ENCODE measurements at places on chromosomes 4 and X.

DNA sequence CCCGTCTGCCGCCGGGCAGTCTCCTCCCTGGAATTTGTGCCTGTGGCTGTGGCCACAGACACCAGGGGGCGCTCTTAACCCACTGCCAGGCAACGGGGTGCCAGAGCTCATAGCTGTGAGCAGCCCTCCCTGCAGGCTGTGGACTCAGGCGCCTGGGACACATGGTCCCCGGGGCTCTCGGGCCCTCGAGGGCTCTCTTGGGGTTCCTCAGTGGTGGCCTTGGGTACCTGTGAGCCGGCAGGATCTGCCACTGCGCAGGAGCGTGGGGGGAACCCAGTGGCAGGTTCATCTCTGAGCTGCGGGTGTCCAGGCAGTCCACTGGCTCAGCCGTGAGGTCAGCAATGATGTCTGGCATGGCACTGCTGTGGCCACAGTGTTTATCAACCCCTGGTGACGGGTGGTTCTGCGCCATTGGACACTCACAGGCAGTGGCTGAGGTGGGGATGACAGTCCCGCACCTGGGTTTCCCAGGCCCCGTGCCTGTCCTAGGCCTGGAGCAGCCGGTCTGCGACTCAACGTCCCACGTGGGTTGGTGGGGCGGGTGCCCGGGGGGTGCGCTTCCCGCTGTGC lies 37.2 kb downstream of the PCGF3 start:
- H3K4me1 ChIP-seq: peaks cover 1% of the 10 kb centered on the region
- DNase-seq: peak; percentile 82
- H3K36me3 ChIP-seq: peaks cover 4% of the 10 kb centered on the region
- H3K4me3 ChIP-seq: no peak overlapping the region

- no peak overlapping the region for H3K4me3 ChIP-seq
These were observed 35.1 kb downstream of the PCGF3 start for GRCh38 chr4:740656-741282.

GRCh38 chrX:6667048-6667768 lies 132.3 kb upstream of the VCX3A start:
- no peak overlapping the region for H3K27ac ChIP-seq
- H3K27me3 ChIP-seq: no peaks in the 10 kb centered on the region
- H3K4me3 ChIP-seq: no peak overlapping the region
- DNase-seq: no peak

GRCh38 chrX:3280706-3281105 lies 65.7 kb downstream of the MXRA5 start:
- no peaks in the 10 kb centered on the region for H3K4me1 ChIP-seq
- DNase-seq: no peak

DNA sequence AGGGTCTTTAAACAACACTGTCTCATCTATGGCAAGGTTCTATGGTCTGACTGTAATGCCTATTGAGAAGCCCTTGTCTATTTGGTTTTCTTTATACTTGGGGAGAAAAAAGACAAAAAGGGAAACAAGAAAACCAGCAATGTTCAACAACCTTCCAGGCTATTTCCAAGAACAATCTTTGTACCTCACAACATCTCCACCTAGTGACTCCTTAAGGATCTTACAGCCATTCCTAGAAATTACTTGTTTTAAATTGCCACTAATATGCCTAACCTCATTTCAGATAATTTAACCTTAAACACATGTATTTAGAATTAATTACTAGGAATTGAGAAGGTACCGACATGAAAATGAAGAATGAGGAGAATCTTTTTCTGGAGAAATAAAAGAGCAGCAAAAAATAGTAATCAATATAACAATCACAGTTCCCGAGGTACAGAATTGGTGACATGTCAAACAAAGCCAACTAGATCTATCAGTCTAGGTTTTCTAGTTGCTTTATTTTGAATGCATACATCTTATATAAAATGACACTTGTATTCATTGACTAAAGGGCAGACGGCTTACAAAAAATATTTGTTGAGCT lies 1.6 kb upstream of the RBM46 start:
- H3K4me3 ChIP-seq: no peak overlapping the region
- H3K27ac ChIP-seq: no peak overlapping the region
- H3K36me3 ChIP-seq: no peaks in the 10 kb centered on the region
- peaks cover 8% of the 10 kb centered on the region for H3K27me3 ChIP-seq
- DNase-seq: no peak

DNA sequence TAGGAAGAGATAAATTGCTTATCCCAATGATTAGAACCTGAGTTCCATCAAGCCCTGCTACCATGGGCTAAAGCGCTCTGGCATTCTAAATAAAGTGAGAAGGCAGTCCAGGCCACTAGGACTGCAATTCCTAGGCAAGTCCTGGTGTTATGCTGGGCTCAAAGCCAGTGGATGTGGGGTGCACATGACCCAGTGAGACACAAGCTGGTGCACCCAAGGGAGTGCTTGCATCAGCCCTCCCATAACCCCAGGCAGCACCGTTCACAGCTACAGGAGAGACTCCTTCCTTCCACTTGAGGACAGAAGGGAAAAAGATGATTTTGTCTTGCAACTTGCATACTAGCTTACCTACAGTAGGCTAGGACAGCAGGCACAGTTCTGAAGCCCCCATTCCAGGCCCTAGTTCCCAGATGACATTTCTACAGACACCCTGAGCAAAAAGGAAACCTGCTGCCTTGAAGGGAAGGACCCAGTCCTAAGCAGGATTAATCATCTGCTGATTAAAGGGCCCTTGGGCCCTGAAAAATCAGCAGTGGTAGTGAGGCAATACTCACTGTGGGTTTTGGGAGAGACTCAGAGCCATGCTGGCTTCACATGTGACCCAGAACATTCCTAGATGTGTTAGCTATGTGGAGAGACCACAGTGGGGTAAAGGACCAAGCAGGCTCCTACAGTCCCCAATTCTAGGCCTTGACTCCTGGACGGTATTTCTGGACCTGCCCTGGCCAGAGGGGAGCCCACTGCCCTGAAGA lies 77.8 kb downstream of the KLHL13 start:
- no peaks in the 10 kb centered on the region for H3K27me3 ChIP-seq
- no peaks in the 10 kb centered on the region for H3K36me3 ChIP-seq
- H3K4me1 ChIP-seq: no peaks in the 10 kb centered on the region
- no peak overlapping the region for H3K4me3 ChIP-seq

DNA sequence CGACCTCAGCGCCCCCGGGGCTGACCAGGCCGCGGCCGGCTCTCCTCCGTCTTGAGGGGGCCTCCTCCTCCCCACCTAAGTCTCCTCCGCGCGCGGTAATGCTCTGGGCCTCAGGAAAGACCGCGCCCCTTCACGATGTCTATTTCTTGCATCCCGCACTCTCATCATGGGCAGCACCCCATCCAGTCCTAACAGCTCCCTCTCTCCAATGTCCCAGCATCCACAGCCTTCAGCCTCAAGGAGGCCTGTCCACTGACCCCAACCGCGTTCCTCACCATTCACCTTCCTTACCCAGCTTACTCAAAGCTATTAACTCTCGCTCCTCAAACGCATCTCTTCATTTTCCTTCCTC lies 77.5 kb downstream of the MAGED4 start:
- H3K36me3 ChIP-seq: no peaks in the 10 kb centered on the region
- H3K4me3 ChIP-seq: peak overlapping the region; percentile 91
- no peak for DNase-seq
- peaks cover 11% of the 10 kb centered on the region for H3K4me1 ChIP-seq
- peaks cover 5% of the 10 kb centered on the region for H3K27me3 ChIP-seq

DNA sequence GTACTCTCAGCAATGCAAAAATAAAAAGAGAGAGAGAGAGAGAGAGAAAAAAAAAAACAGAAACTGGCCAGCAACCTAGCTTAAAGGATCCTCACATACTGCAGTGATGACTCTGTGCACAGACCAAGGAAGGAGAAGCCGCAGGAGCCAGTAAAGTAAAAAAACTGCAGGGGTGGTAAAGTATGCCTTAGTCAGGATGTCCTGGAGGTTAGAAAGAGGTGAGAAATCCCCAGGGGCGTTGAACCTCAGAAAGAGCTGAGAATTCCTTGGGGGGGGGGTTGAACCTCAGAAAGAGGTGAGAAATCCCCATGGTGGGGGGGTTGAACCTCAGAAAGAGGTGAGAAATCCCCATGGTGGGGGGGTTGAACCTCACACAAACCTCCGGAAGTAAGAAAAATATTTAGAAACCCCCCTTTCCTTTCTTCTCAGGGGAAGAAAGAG lies 48.0 kb downstream of the MAGEA9 start:
- peak overlapping the region; percentile 94 for H3K27ac ChIP-seq
- H3K4me3 ChIP-seq: peak overlapping the region; percentile 88

GRCh38 chr4:107733431-107733925 lies 13.4 kb upstream of the PAPSS1 start:
- no peaks in the 10 kb centered on the region for H3K36me3 ChIP-seq
- no peak for DNase-seq
- peaks cover 4% of the 10 kb centered on the region for H3K27me3 ChIP-seq

DNA sequence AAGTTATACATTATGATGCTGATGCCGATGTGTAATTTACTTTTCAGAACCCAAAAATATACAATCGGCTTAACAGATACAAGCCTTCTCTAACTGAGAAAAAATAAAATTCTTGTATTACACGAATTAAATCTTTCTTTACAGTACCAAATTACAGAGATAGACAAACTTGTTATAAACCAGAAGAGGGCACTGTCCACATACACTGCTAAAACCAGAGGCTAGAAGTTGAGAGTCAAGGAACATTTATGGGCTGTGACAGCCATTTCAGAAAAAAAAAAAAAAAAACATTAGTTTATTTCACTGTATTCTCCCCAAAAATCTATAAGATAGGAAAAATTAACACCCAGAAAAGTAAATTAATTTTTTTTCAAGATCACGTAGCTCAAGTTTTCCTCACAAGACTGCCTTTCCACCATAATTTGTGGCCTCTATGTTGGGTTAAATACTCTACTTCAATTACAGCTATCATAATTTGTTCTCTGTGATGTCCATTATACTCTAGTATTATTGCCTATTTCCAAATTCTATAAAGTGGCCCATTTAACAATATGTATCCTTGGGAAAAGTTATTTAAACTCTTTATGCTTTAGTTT lies 12.0 kb downstream of the EREG start:
- H3K27me3 ChIP-seq: peaks cover 13% of the 10 kb centered on the region
- no peak overlapping the region for H3K4me3 ChIP-seq
- H3K36me3 ChIP-seq: no peaks in the 10 kb centered on the region
- H3K4me1 ChIP-seq: peaks cover 4% of the 10 kb centered on the region
- no peak for DNase-seq

- DNase-seq: no peak
- H3K36me3 ChIP-seq: no peaks in the 10 kb centered on the region
These were observed 117.1 kb downstream of the UNC5C start for GRCh38 chr4:95431678-95432077.

DNA sequence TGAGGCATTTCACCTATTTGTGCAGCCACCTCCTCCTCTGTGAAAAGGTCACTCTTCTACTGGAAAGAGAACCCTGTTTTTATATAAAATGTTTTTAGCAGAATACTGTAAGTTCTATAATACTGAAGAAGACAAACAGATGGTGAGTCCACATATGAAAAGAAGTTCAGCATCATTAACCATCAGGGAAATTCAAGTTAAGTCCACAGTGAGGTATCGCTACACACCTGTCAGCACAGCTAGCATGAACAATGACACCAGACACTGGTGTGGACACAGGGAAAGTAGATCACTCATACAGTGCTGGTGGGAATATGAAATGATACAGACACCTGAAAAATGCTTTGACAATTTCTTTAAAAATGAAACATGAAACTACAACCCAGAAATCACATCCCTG lies 133.0 kb downstream of the MAD2L1 start:
- H3K36me3 ChIP-seq: no peaks in the 10 kb centered on the region
- no peak for DNase-seq
- H3K27ac ChIP-seq: no peak overlapping the region
- no peaks in the 10 kb centered on the region for H3K4me1 ChIP-seq
- no peaks in the 10 kb centered on the region for H3K27me3 ChIP-seq

DNA sequence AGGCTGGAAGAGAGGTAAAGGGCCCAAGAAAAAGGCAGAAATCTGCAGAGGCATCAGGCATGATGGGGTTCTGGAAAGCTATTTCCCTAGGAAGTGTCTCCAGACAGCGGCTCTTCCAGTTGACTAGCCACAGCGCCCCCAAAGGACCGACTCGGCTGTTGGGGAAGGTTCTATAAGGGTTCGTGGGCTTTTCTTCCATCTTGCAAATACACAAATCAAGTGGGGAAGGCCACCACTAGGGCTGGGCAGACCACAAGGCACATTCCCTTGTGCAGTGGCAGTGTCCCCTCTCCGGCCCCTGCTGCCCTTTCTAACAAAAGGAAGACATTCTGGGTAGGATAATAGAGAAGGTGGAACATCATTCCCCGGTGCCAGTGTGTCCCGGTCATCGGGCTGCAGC lies 18.2 kb downstream of the BCOR start:
- peaks cover 6% of the 10 kb centered on the region for H3K36me3 ChIP-seq
- no peak overlapping the region for H3K4me3 ChIP-seq
- DNase-seq: no peak
- peaks cover 13% of the 10 kb centered on the region for H3K4me1 ChIP-seq
- H3K27me3 ChIP-seq: no peaks in the 10 kb centered on the region
- H3K27ac ChIP-seq: no peak overlapping the region

- H3K27me3 ChIP-seq: no peaks in the 10 kb centered on the region
- no peak for DNase-seq
- H3K4me1 ChIP-seq: no peaks in the 10 kb centered on the region
- no peak overlapping the region for H3K4me3 ChIP-seq
These were observed 112.6 kb downstream of the LINC00632 start for GRCh38 chrX:140822184-140822583.

- DNase-seq: no peak
- no peak overlapping the region for H3K4me3 ChIP-seq
- H3K27ac ChIP-seq: no peak overlapping the region
- no peaks in the 10 kb centered on the region for H3K36me3 ChIP-seq
- H3K4me1 ChIP-seq: peaks cover 4% of the 10 kb centered on the region
These were observed 15.8 kb downstream of the TRPC3 start for GRCh38 chr4:121936101-121936500.

DNA sequence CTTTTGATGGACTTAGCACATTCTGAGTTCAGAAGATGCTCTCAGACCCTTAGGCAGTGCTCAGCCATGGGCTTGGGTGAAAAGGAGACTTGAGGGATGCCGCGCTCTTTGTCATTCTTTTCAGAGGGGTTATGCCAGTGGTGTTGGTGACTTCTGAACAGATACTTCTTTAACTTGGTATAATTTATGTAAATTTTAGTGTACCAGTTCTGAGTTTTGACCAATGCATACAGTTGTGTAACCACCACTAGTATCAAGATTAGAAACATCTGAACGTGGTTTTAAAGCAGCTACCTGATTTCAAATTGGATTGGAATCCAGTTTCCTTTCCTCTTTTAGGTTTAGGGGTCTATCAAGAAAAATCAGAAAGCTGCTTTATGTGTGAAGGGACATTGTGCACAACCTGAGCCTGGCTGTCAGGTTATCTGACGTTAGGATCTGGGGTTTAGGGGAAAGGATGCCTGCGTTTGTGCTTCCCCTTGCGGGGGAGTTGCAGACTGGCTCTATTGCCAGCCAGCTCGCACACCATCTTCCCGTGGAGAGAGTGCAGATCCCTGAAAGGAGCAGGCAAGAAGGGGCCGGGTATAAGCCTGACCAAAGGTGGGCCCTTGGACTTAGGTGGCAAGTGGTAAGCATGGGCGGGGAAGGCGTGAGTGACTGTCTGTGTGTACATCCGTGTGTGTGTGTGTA lies 19.0 kb downstream of the SMS start:
- peaks cover 4% of the 10 kb centered on the region for H3K36me3 ChIP-seq
- H3K4me1 ChIP-seq: peaks cover 26% of the 10 kb centered on the region
- no peak for DNase-seq
- H3K27me3 ChIP-seq: no peaks in the 10 kb centered on the region
- H3K4me3 ChIP-seq: no peak overlapping the region
